H7 (cell line): ENCODE measurements at places on chromosomes 1 and 21.

DNA sequence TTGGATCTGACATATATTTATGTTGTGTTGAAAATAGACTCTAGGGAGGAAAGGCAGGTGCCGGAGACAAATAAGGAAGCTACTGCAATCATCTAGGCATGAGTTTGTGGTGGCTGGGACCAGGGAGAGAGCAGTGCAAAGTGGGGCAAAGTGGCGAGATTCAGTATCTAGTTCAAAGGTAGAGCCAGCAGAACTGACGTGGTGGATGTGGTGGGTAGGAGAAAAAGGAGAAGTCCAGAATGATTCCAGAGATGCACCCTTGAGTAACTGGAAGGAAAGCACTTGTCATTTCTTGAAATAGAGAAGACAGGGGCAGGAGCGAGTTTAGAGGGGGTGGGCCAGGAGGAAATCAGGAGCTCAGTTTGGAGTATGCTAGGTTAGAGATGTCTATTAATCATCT, 275.2 kb downstream of the KAZN start:
- no peak for DNase-seq

GRCh38 chr1:160781914-160782689, 13.9 kb upstream of the LY9 start:
- DNase-seq = no peak

GRCh38 chr1:152699746-152700145, 1.6 kb downstream of the LCE2A start:
- no peak for DNase-seq

GRCh38 chr1:65812065-65812464, 19.4 kb downstream of the PDE4B start:
- no peak for DNase-seq
